ENCODE measurements at places on chromosomes 7 and 10. TPM values are rescaled to one million over a fixed set of nuclear protein-coding genes. Genes with fewer than 3 reads are reported as not detected.

DNA sequence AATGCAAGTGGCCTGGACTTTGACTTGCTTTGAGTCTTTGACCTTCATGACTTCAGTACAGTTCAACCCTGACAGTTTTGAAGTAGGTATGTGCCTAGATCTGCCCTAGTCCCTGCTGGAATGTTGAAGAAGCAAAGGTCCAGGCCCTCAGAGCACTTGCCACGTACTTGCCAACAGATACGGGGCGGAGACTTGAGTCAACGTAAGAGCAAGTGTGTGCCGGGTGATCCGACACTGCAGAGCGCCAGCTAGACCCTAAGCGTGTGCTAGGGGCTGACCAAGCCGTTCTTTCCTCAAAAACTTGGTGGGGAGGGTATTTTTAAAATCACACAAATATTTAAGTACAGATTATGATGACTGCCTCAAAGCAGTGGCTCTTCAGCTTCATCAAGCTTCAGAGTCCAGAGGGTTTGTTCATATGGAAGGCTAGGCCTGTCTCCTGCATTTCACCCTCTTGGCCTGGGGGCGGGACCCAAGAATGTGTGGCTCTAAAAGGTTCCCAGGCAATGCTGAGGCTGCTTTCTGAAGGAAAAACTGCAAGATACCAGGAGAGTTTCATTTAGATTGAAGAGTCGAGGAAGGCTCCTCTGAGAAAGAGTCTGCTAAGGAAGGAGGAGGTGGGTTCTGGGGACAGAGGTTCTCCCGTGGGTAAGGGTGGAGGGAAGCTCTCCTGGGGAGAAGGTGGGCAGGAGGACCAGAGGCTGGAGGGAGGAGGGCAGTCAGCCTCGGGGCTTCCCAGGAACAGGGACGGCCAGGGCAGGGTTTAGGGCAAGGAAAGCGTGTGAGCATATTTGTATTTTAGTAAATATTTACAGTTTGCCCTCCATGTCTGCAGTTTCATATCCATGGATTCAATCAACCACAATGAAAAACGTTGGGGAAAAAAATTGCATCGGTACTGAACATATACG, 160.3 kb downstream of the EGFR start:
- peaks cover 40% of the 10 kb centered on the region for H3K36me3 ChIP-seq
- peaks cover 2% of the 10 kb centered on the region for H3K27me3 ChIP-seq
- H3K4me3 ChIP-seq, result no peak overlapping the region
- no peak for DNase-seq
- H3K4me1 ChIP-seq, result peaks cover 31% of the 10 kb centered on the region

DNA sequence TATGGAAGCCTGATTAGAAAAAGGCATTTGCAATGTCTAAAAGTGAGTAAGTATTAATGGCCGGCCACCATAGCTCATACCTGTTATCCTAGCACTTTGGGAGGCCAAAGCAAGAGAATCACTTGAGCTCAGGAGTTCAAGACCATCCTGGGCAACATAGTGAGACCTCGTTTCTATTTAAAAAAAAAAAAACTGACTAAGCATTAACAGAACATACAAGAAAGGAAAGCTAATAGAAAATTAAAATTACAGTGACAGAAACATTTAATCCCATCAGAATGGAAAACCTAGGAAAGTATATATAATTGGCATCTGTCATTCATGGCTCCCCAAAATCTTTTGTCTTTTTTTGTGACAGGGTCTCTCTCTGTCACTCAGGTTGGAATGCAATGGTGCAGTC, 55.9 kb downstream of the AOC1 start:
- no peak overlapping the region for H3K27ac ChIP-seq
- H3K4me3 ChIP-seq, result no peak overlapping the region
- H3K27me3 ChIP-seq, result peaks cover 8% of the 10 kb centered on the region
- H3K4me1 ChIP-seq, result peaks cover 12% of the 10 kb centered on the region
- no peaks in the 10 kb centered on the region for H3K36me3 ChIP-seq

GRCh38 chr7:94250987-94251386, 143.7 kb upstream of the COL1A2 start:
- no peak overlapping the region for H3K27ac ChIP-seq
- H3K4me3 ChIP-seq, result no peak overlapping the region
- no peaks in the 10 kb centered on the region for H3K4me1 ChIP-seq
- peaks cover 8% of the 10 kb centered on the region for H3K27me3 ChIP-seq
- no peak for DNase-seq

The AQP1 gene
- 0.46 TPM for total RNA-seq

GRCh38 chr10:7184660-7185366, 226.0 kb downstream of the SFMBT2 start:
- no peak overlapping the region for H3K4me3 ChIP-seq
- no peaks in the 10 kb centered on the region for H3K4me1 ChIP-seq

- no peaks in the 10 kb centered on the region for H3K36me3 ChIP-seq
- peaks cover 8% of the 10 kb centered on the region for H3K4me1 ChIP-seq
- H3K27ac ChIP-seq, result no peak overlapping the region
- DNase-seq, result no peak
- H3K4me3 ChIP-seq, result no peak overlapping the region
These were observed 68.8 kb downstream of the OAT start for GRCh38 chr10:124349996-124350280.

The CUL2 gene
- 49.4 TPM for total RNA-seq

DNA sequence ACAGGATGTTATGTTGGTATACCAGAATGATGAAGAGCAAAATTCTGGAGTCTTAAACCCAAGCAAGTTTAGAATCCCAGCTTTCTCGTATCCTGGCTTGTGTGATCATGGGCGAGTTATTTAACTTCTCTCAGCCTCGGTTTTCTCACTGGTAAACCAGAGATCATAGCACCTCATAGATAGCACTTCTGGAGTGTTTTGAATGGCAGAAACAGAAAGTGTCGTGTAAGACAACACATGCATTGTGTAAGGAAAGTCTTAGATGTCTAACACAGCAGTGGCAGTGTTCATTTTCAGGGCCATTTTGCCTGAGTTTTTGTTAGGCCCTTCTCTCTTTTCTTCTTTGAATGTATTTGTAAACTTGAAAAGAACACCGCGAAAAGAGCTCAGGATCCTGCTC, 465.1 kb downstream of the AUTS2 start:
- H3K36me3 ChIP-seq, result no peaks in the 10 kb centered on the region
- H3K4me3 ChIP-seq, result no peak overlapping the region
- no peaks in the 10 kb centered on the region for H3K4me1 ChIP-seq
- H3K27ac ChIP-seq, result no peak overlapping the region
- no peak for DNase-seq

The SEMA4G gene
- 1.4 TPM for total RNA-seq

GRCh38 chr10:91589015-91589657, 43.7 kb downstream of the PPP1R3C start:
- H3K27me3 ChIP-seq, result peaks cover 3% of the 10 kb centered on the region
- DNase-seq, result peak; percentile 41
- peak overlapping the region; percentile 73 for H3K4me3 ChIP-seq
- no peaks in the 10 kb centered on the region for H3K36me3 ChIP-seq
- H3K4me1 ChIP-seq, result peaks cover 61% of the 10 kb centered on the region

The GAD2 gene
- not detected for total RNA-seq

DNA sequence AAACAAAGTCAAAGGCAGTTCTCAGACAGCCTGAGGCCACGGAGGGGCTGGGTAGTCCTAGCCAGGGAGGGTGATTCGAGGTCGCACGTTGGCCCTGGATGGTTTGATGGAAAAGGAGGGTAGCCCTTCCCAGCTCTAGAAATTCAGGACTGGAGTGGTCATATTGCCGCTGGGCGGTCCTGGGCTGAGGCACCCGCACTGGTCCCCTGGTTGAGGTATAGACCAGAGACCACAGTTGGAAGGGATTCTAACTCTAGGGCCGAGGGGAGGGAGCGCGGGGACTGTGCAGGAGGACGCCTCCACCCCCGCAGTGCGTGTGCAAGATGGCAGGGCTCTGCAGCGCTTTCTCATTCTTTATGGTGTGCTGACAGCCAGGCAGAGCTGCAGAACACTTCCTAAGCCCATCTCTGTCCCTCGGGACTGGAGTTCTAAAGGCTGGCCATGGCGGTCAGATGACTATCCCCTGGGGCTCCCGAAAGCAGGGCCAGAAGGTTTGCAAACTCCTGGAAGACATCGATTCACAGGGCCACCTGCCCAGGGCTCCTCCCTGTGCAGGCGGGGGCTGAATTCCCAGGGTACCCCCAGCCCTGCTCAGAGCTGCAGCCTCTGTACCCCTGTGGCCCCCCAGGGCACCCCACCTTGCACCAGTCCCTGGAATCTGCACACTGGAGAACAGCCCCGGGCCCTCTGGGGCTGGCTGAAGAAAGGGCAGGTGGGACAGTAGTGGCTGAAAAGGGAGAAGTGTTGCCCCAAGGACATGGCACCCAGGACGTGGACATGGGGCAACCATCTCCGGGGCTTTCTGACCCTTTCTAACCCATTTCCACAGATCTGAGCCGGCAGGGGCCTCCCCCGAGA, 51.0 kb upstream of the ELN start:
- no peaks in the 10 kb centered on the region for H3K36me3 ChIP-seq
- H3K4me3 ChIP-seq, result no peak overlapping the region
- peaks cover 9% of the 10 kb centered on the region for H3K4me1 ChIP-seq
- DNase-seq, result no peak
- H3K27me3 ChIP-seq, result no peaks in the 10 kb centered on the region

- no peaks in the 10 kb centered on the region for H3K36me3 ChIP-seq
- H3K4me1 ChIP-seq, result no peaks in the 10 kb centered on the region
- H3K27me3 ChIP-seq, result peaks cover 6% of the 10 kb centered on the region
These were observed 100.2 kb downstream of the PTPRE start for GRCh38 chr10:128007056-128007455.

The SPDYE17 gene
- not detected for total RNA-seq

DNA sequence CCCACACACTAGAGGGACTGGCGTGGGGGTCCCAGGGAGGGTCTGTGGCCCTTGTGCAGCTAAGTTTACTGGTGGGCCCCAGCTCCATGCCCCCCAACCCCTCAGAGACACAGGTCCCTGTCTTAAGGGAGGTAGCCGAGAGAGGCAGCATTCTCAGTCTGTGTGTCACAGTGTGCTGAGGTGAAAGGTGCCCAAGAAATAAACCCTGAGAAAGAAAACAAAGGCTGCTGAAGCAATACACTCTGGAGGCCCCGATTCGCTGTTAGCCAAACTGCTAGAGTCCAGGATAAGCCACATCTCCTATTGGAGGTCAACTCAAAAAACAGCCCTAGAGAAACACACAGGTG, 28.6 kb upstream of the NDST2 start:
- peaks cover 49% of the 10 kb centered on the region for H3K4me1 ChIP-seq
- H3K36me3 ChIP-seq, result peaks cover 22% of the 10 kb centered on the region
- peaks cover 3% of the 10 kb centered on the region for H3K27me3 ChIP-seq
- no peak for DNase-seq
- no peak overlapping the region for H3K27ac ChIP-seq

The GIMAP1 gene
- total RNA-seq, result not detected

DNA sequence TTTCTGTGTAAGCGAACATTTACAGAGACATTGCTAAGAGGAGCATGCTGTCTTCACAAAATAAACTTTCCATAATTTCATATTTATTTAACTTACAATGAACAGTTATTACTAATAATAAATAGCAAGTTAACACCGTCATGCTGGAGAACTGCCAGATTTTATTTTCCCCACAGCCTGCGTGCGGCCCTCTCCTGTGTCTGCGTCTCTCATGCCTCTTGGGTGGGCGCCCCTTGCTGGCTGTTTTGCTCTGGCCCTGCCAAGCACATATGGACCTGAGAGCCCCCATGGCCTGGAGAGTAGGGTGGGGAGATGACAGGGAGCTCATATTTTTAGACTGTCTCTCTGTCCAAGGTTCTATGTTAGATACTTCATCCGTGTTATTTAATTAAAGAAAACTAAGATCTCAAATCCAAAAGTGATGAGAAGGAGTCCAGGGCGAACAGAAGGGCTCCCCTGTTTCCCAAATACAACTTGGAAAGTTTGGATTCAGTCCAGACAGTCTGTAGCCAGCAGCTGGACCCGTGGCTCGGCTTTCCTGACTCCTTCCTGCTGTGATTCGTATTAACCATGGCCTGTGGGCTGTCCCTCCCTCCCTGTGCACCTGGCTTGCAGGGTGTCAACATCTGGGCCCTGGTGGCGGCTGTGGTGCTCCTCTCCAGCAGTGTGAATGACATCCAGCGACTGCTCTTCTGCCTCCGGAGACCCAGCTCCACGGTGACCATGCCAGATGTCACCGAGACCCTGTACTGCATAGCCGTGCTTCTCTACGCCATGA, 20.5 kb downstream of the FBH1 start:
- 0 out of 2 replicates have a peak, but pooled peaks cover 3% of the 10 kb centered on the region for H3K27me3 ChIP-seq
- no peak overlapping the region for H3K27ac ChIP-seq
- no peaks in the 10 kb centered on the region for H3K4me1 ChIP-seq
- H3K36me3 ChIP-seq, result peaks cover 49% of the 10 kb centered on the region

GRCh38 chr7:93242106-93242505, 9.9 kb downstream of the VPS50 start:
- no peak overlapping the region for H3K4me3 ChIP-seq
- peaks cover 22% of the 10 kb centered on the region for H3K4me1 ChIP-seq
- DNase-seq, result no peak
- no peak overlapping the region for H3K27ac ChIP-seq
- H3K27me3 ChIP-seq, result no peaks in the 10 kb centered on the region

The HSPB1 gene
- total RNA-seq, result 1,253 TPM

The TRIL gene
- total RNA-seq, result not detected

The ZNF727 gene
- not detected for total RNA-seq

GRCh38 chr7:117445206-117445605, 17.9 kb upstream of the ASZ1 start:
- DNase-seq, result no peak
- H3K4me1 ChIP-seq, result no peaks in the 10 kb centered on the region
- no peaks in the 10 kb centered on the region for H3K27me3 ChIP-seq
- H3K36me3 ChIP-seq, result no peaks in the 10 kb centered on the region
- H3K4me3 ChIP-seq, result no peak overlapping the region
- no peak overlapping the region for H3K27ac ChIP-seq

GRCh38 chr7:1290679-1291356, 58.1 kb downstream of the UNCX start:
- H3K4me1 ChIP-seq, result no peaks in the 10 kb centered on the region
- peak overlapping the region; percentile 34 for H3K4me3 ChIP-seq
- H3K36me3 ChIP-seq, result no peaks in the 10 kb centered on the region

The GRID1 gene
- total RNA-seq, result not detected

The FAM24B gene
- total RNA-seq, result 7.2 TPM

DNA sequence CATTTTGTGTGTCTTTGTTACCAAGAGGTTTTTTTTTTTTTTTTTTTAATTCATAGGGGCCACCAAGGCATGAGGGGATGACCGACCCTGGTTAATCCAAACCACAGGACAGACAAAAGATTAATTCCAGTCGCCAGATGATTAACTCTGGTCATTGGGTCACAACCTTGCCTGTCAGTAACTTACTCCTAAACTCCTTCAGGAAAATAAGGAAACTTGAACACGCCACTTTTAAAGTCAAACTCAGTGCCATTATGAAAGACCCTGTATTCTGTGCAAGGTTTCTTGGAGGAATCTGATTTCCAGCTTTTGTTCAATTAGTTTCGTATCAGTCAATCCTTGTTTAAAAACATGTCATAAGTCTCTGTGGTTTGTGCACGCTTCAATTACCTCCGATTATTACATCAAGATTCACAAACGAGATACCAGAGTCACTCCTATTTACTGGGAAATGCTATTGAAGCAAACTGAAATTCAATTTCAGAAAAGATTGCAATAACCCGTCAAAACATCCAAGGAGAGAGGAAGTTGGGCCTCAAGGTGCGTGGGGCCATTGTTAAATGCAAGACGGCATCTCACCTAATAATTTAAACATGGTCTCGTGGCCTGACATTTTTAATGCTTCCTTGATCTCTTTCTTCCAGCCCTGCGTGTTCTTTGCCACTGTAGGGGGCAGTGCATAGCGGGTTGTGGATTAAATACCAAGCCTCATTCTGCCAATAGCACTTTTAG, 44.0 kb downstream of the NRP1 start:
- peaks cover 77% of the 10 kb centered on the region for H3K4me1 ChIP-seq
- no peak for DNase-seq
- peak overlapping the region; percentile 96 for H3K27ac ChIP-seq
- peak overlapping the region; percentile 72 for H3K4me3 ChIP-seq

The TMEM229A gene
- not detected for total RNA-seq

The CTBP2 gene
- 76.5 TPM for total RNA-seq
